ENCODE measurements at places on chromosomes 13 and 19.

DNA sequence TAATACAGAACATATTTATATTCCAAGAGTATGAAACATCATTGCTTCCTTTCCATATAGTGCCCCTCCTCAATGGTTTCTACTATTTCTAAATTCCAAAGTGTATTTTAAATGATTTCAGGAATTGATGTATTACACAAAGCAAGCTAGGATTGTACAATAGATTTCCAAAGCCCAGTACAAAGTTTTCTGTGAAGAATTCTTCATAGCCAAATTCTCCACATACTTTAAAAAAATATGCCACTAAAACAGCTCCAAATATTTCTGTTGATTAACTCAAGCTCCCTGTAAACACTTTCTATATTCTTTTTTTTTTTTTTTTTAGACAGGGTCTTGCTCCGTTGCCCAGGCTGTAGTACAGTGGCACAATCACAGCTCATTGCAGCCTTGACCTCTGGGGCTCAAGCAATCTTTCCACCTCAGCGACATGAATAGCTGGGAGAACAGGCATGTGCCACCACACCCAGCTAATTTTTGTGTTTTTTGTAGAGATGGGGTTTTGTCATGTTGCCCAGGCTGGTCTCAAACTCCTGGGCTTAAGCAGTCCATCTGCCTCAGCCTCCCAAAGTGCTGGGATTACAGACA, 50.6 kb downstream of the ELF1 start:
- no peak for DNase-seq

- DNase-seq, result peak; percentile 77
Measured at GRCh38 chr19:13104360-13104847, 1.7 kb upstream of the LYL1 start.

GRCh38 chr19:5313307-5313706, 27.3 kb downstream of the PTPRS start:
- no peak for DNase-seq

DNA sequence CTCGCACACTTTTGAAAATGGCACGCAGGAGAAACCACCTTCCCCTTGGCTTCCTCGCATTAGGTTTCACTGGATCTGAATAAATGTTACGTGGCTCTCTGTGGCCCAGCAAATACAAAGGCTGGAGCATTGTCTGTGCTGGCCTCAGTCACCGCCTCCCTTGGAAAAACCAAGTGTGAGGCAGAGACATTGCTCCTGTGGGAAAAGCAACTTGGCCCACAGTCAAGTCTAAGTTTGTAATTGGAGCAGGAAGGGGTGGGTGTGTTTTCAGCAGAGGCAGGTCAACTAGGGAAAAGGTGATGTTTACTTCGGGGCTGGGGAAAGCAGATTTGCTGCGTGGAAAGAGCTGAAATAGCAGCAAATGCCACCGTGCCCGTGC, 101.6 kb downstream of the IRS2 start:
- DNase-seq, result no peak

DNA sequence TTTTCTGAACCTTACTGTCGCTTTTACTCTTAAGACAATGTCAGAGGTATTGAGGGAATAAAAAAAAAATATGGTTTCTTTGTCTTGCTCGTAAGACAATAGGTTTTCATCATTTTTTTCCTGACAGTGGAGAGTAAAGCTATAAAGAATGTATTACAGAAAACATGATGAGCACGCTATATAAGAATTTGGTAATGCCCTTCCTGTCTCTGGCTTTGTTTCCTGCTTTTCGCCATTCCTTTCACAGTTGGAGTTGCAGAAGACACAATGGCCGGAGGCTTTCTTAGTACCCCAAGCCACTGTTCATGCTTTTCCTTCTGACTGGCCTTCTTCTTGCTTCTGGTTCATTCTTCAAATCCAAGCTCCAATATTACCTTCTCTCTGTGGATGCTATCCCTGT, 101.0 kb upstream of the DACH1 start:
- DNase-seq, result no peak

GRCh38 chr13:35387682-35388250, 88.7 kb downstream of the MAB21L1 start:
- DNase-seq, result no peak

DNA sequence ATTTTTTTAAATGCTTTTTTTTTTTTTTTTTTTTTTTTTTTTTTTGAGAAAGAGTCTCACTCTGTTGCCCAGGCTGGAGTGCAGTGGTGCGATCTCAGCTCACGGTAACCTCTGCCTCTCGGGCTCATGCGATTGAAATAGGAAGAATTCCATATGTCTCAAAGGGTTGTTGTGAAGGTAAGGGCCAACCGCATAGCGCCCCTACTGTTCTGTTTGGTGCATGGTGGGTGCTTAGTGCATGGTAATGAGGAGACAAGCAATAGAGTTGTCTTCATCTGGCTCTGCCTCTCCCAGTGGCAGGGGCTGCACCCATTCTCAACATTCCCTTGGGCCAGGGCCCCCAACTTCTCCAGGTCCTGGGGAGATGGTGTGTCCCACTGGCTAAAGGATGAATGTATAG, 68.7 kb downstream of the RASL11A start:
- peak; percentile 30 for DNase-seq

- no peak for DNase-seq
Measured at GRCh38 chr13:51704399-51705313, 99.3 kb downstream of the DHRS12 start.

DNA sequence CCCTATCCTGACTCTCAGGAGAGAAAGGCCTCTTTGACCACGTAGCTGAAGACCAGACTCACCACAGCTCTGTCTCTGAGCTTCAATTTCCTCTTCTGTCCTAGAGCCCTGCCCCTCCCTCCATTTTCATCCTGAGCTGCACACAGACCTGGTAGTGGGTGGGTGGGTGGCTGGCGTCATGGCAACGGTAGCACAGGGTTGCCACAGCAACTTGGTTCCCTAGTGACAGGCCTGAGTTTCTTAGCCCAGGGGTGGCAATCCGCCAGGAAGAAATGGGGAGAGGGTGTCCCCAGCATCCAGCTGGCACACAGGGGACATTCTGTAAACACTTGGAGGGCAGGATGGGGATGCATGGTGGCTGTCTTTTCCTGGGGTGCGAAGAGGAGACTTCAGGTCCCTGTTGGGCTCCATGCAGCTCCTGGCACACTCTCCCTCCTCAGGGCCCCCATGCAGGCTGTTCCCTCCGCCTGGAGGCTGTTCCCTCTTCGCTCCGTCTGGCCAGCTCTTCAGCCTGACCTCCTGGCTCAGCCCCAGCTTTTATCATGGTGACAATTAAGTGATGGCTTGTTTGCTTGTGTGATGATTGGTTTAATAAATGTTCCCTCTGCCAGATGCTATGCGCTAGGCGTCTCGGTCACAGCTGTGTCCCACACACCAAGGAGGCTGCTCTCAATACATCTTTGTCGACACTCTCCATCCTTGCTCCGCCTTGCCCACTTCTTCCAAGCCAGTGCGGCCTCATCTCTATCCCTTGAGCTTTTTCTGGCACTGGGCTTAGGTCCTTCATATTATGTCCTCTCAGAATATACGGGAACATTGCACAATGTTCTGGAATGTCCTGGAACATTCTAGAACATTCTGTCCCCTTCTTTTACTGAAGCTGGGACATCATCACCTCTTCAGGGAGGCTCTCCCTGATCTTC, 7.4 kb upstream of the KLHL26 start:
- DNase-seq, result no peak

GRCh38 chr19:14073925-14074838, 1.6 kb downstream of the MISP3 start:
- DNase-seq, result peak; percentile 37

DNA sequence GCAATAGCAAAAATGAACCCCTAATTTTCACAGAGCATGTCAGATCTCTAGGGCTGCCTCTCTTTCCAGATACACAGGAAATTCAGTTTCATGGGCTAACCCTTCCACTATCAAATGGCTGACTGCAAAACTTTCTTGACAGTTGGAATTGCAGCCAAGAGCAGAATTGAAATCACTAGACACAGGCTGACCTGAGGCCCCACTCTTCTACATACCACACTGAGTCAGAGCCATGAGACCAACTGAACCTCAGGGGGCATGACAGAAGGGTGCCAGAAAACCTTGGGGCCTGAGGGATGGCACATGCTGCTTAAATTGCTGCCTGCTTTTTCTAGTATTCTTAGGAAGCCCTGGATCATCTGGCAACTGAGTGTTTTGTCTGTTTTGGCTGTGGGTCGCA, 1.7 kb upstream of the DLEU7 start:
- DNase-seq, result no peak

DNA sequence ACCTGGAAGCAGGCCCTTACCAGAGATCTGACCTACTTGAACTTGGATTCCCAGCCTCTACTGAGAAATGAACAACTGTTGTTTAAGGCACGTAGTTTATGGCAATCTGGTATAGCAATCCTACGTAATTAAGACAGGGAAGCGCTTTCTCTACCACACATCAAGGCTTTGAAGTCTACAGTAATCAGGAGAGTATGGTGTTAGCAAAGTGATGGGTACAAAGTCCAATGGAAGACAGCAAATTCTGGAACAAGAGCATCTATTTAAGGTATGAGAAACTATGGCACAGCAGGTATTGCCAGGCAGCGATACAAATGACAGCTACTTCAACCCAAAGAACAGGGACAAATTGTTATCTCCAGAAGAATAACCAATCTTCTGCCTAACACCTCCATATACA, 3.1 kb downstream of the ZNF563 start:
- DNase-seq, result no peak

DNA sequence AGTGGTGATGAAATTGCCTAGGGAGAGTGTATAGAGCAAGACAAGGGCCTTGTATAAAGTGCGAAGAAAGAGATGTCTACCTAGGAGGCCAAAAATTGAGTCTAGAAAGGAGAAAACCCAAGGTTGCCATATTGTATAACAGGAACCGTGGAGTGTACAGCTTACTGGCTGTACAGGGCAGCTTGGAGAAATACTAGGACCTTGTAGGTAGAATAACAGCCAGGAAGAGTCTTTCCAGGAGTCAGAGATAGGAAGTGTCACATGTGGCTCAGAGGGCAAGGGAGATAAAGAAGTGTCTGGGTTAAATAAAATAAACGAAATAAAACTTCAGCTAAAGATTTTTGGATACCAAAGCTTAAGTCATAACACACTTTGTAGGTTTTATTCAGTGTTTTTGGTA, 12.4 kb downstream of the CDK8 start:
- no peak for DNase-seq

- DNase-seq, result no peak
Measured at GRCh38 chr13:32127691-32128090, 96.1 kb downstream of the FRY start.

DNA sequence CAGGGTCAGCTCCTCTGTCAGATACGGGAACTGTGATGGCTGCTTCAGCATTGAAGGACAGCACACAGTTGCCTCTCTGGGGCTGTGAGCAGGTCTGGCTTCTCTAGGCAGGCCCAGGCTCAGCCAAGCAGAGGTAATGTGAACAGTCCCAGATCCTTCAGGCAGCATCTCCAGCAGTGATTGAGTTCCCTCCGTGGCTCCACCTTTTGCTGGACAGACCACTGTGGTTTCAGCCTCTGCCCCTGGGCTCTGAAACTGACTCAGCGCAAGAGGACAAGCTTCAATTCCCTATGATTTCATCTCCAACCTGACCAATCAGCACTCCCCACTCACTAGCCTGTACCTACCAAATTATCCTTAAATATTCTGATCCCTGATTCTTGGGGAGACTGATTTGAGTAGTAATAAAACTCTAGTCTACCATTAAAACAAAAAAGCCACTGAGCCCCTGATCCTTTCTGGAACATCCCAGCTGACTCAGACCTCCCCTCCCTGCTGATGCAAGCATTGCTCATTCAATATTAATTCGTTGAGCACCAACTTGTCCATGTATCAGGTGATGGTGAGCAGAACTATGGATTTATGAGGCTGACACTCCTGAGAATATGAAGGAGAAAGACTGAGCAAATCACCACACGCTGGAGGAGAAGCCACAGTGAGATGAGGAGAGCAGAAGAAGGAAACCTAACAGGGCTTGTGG, 16.7 kb downstream of the GSX1 start:
- no peak for DNase-seq

- DNase-seq, result no peak
Measured at GRCh38 chr13:104817271-104817670, 1718.2 kb downstream of the EFNB2 start.

GRCh38 chr19:7965259-7965841, 21.9 kb upstream of the TIMM44 start:
- no peak for DNase-seq

GRCh38 chr13:25330541-25330940, 29.1 kb downstream of the NUP58 start:
- no peak for DNase-seq

DNA sequence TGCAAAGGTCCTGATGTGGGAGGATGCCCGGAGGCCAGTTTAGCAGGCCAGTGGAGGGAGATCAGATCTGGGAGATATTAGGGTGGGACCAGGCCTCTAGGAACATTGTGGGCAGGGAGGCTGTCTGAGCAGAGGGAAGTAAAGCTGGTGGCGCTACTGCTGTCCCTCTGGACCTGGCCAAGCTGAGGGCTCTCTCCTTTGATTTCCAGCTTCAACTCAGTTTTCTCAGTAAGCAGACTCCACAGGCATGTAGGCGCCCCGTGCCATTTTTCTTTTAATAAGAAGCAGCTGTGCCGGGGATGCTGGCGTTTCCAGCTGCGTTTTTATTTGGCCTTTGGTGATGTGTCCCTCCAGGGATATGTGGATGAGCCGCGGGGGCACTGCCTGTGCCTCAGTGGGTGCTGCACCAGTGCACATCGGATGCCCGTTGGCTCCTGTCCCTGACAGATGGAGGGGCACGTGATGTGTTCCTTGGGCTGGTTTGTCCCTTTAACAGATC, 6.7 kb downstream of the DNM2 start:
- DNase-seq, result no peak

- DNase-seq, result no peak
Measured at GRCh38 chr19:5676772-5677105, 3.6 kb downstream of the MICOS13 start.

- no peak for DNase-seq
Measured at GRCh38 chr19:54653181-54653809, 9.5 kb upstream of the LILRB4 start.

- DNase-seq, result no peak
Measured at GRCh38 chr19:13729859-13730258, 34.5 kb upstream of the MRI1 start.

DNA sequence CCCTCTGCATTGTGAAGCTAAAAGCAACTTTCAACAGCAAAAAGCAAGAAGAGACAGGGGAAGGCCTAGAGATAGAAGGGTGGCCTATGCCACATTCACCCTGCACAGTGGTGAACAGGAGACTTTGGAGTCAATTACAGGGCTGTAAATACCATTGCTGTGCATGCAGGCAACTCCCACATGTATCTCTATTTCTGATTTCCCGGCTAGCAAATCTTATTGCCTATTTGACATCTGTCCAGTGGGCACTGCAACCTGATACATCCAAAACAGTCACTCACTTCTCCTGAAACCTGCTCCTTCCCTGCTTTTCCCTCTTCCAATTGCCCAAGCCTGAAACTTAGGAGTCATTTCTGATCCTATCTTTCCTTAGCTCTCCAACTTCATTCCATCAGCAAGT, 13.4 kb downstream of the RUBCNL start:
- no peak for DNase-seq

GRCh38 chr13:97583907-97584497, 150.0 kb downstream of the RAP2A start:
- no peak for DNase-seq

- peak; percentile 80 for DNase-seq
Measured at GRCh38 chr19:51094696-51095279, 12.1 kb upstream of the KLK14 start.

GRCh38 chr13:55937180-55937579, 1203.5 kb upstream of the PRR20A start:
- no peak for DNase-seq

All from nephron progenitor cell (in vitro differentiated cells).